ENCODE measurements at places on chromosomes 1 and 21.
A peak's percentile ranks its signal among the peaks of the same experiment; 100 is the strongest.

DNA sequence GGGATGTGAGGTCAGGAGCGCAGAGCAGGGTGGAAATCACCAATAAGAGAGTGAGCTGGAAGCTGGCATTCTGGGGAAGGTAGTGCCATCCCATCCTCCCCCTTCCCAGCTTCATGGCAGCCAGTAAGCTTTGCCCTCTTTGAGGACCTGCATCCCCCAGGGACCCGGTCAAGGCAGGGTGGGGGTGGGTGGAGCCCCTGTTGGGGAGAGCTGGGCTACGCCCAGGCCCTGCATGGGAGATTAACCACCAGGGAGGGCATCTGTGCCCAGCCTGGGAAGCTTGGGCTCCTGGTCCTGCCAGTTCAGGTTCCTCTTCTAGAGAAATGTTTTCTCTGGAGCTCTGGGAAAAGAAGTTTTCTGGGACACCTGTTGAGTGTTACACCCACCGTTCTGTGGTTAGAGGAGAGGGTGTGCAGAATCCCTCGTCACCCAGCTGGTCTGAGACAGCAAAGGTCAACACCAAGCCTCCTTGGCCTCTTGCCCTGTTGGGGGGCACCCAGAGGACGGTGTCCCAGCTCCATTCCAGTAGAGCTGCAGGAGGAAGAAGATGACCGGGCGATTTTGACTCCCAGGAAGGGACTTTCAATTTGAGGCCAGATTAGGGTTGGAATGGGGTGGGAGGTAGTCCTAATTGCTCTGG lies 30.1 kb upstream of the TENT5C start:
- DNase-seq: no peak

DNA sequence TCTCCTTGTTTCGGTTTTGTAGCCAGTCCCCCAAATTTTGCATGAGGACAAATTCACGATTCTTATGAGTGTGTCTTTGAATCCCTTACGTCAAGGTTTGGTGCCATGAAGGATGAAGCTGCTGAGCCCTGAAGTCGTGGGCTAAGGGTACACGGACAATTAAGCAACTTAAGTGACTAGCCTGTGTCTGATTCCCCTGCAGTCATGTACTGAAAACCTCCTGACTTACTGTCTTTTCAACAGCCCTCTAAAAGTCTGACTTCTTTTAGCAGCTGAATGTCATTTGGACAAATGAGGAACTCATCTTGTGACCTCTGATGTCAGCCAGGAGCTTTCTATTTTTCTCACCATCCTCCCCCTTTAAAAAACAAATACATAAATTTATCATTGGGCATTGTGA lies 27.1 kb upstream of the C1orf105 start:
- DNase-seq: peak; percentile 51

- DNase-seq: no peak
Measured at GRCh38 chr1:151837197-151837596, 2.4 kb downstream of the C2CD4D start.

DNA sequence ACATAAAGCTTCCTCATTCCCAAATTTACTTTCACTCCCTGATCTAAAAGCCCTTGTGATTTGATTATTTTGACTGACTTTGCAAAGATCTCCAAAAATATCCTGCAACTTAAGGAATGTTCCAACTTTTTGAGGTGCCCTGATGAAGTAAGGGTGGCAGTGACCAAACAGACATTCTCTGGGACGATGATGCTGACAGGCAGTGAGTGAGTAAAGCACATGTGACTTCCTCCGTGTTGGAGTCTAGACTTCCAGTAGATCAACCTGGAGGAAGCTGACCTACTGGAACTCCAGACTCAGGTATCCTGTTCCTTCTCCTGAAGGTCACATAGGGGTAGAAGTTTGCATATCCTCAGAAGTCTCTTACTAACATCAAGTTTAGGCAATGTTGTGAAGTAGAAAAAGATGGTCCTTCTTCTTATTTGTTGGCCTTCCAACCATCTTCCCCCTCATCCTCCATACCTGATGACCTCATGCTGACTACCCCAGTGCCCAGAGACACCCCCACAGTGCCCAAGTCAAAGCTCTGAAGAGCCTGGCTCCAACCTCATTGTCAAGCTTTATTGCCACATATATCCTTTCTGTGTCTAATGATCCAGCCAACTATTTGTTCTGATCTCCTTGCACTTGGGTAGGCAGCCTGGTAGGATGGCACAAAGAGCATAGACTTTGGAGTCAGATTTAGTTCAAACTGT lies 16.0 kb downstream of the TNFSF4 start:
- DNase-seq: no peak

DNA sequence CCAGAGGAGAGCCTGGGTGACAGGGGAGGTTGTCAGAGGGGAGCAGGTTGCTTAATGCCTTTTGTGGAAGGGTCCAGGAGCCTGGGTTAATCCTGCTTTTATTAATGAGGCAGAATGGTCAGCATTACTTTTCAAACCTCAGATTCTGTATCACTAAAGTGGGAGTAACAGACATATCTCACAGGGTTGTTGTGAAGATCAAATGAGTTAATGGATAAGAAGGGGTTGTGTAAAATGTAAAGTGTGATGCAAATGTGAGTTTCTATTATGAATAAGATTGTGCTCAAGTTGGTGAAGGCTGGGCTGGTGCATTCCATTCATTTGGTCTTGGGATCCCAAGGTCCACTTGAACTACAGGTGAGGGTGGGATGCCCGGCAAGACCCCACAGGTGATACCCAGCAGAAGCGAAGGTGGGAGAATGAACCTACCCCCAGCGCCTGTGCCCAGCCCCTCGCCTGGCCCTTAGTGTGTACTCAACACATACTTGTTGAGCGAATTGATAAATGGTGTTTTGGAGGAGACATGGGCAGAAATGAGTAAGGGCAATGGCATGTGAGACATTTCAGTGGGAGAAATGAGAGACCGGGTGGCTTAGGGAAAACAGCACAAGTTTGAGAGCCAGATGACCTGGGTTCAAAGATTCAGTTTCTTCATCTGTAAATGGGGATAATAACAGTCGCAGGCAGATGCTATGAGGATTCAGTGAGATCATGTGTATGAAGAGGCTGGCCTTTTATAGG lies 6.2 kb downstream of the SLC26A9 start:
- DNase-seq: no peak

DNA sequence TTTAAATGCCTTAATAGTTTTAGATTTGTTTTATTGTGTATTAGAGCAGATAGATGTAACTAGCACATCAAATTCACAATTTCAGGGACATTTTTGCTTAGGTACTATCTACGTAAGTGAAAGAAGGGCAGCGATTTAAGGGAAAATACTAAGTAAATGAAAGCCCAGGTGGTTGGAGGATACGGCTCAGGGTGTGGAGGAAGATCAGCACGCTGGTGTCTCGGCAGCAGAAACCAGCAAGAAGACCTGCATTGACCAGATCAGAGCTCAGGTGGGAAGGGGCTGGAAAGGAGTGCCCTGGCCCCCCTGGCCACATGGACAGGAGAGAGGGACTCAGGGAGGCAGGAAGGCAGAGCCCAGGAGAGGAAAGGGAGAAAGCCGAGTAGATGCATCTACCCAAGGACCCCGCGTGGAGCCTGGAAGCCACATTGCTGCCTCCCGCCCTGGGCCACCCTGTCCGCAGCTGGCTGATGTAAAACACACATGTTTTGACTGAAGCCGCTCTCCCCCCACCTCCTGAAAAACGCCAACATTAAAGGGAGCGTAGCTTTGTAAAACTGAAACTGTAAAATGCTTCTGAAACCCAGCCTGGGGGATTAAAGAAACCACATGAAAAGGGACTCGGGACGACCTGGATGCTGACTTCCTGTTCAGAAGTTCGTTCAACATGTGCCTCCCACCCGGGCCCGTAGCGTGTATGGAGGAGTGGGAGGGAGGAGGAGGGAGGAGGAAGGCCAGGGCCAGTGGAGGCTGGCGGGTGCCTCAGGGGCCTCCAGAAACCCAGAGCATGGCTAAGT lies 72.6 kb upstream of the TARDBP start:
- no peak for DNase-seq

DNA sequence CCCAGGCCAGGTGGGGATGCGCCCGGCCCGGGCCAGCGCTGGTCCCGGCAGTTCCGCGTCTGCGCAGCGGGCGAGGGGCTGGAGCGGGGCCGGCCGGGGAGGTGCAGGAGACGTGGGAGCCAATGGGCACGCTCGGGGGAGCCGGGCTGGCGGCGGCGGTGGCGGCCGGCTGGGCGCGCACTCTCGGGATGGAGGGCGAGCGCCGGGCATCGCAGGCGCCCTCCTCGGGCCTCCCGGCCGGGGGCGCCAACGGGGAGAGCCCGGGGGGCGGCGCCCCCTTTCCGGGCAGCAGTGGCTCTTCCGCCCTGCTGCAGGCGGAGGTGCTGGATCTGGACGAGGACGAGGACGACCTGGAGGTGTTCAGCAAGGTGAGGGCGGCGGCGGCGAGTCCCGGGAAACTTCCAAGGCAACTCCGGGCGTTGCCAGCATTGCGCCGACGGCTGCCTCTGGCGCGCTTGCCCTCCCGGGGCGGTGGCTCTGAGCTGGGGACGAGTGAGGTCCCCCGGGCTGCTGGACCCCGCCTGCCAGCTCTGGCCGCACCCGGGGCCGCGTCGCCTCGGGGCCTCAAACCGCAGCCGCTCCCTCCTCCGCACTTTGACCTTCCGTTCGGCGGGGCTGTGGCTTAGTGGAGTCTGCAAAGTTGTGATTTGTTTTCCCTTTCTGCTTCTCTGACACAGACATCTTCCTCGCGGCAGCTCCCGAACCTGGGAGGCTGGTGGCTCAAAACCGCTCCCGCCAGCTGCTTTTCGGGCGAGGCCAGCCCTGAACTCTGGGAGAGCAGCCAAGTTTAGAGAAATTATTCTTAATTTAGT lies at the start of gene SNX7:
Gene SNX7 (plus strand): TSS at position 178 of the 812 bp plus-strand sequence. CDS start 11 bp downstream, at position 189.
- DNase-seq: peak; percentile 77

DNA sequence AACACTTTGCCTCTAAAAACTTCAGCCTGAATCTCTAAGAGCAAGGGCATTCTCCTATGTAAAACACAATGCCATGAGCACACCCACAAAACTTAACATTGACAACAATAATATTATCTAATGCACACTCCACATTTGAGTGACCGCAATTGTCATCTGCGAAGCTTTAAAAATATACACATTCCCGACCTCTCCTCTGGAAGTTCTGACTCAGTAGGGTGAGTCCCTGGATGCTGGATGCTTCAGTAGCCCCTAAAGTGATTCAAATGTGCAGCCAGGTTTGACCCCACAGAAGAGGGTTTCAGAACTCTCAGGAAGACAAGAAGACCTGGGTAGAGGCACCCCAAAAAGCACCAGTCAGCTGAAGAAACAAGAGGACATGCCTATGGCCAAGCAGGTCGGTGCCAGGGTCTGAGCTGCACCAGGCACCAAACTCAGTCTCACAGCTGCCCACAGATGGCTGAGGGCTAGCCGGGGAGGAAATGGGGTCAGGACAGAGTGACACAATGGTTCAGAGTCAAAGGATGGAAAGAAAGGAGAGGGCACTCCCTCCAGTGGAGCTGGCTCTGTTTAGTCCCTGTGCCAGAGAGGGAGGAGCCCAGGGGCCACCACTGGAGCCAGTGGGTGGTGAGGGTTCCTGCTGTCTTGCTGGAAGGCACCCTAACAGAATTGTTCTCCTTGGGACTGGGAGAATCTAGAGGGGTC lies 17.4 kb downstream of the PIK3C2B start:
- peak; percentile 94 for DNase-seq

Data from Ammon's horn (tissue), 1 donor.